ENCODE measurements at places on chromosomes 11 and 22. TPM values are rescaled to one million over a fixed set of nuclear protein-coding genes. Genes with fewer than 3 reads are reported as not detected.
A peak's percentile ranks its signal among the peaks of the same experiment; 100 is the strongest.

DNA sequence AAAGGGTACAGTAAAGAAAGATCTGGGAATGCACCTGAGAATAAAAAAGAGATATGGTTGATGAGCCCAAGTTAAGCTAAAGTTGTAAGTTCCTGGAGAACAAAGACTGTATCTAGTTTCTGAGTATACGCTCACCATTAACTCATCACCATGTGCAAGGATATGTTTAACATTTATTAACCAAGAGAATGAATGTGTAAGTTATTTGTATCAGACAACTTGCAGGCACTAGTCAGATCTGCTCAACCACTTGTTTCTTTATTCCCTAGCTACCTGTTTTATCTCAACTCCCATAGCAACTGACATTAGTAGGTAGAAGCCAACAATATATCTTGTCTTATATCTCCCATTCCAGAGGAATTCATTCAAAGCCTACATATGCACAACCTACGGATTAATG, 74.9 kb upstream of the KCNA4 start:
- no peak for DNase-seq
- no peaks in the 10 kb centered on the region for H3K36me3 ChIP-seq
- H3K27ac ChIP-seq = no peak overlapping the region
- H3K4me3 ChIP-seq = no peak overlapping the region
- 0 out of 2 replicates have a peak, but pooled peaks cover 3% of the 10 kb centered on the region for H3K27me3 ChIP-seq

DNA sequence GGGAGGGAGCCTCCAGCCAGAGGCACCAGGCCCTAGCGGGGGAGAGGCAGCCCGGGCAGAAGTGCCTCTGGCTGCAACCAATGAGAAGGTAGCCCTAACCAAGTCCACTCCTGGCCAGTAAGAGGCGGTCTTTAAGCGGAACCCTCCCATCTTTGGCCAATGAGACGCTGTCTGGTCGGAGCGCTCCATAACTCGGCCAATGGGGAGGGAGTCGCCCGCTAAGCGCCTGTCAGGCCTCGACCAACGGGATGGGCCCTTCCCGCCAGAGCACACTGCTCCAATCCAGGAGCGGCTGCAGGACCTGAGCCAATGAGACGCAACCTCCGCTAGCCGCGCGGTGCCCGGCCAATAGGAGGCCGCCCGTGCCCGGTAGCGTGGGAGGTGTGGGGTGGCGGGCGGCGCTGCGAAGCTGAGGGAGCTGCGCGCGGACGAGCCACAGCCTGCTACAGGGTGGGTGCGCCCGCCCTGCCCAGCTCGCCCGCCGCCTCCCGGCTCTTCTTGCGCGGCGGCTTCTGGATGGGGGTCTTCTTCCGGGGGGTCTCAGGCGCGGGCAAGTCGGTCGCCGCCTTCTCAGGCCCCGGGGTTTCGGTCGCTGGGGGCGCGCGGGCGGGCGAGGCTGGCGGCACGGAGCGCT, 12.6 kb downstream of the SCARF2 start:
- H3K27ac ChIP-seq = no peak overlapping the region
- H3K27me3 ChIP-seq = peaks cover 58% of the 10 kb centered on the region
- peaks cover 2% of the 10 kb centered on the region for H3K4me1 ChIP-seq

- no peaks in the 10 kb centered on the region for H3K36me3 ChIP-seq
- H3K4me1 ChIP-seq = peaks cover 9% of the 10 kb centered on the region
- no peak for DNase-seq
- no peaks in the 10 kb centered on the region for H3K27me3 ChIP-seq
- H3K27ac ChIP-seq = no peak overlapping the region
- no peak overlapping the region for H3K4me3 ChIP-seq
Measured at GRCh38 chr22:45881524-45881875, 95.5 kb downstream of the WNT7B start.

DNA sequence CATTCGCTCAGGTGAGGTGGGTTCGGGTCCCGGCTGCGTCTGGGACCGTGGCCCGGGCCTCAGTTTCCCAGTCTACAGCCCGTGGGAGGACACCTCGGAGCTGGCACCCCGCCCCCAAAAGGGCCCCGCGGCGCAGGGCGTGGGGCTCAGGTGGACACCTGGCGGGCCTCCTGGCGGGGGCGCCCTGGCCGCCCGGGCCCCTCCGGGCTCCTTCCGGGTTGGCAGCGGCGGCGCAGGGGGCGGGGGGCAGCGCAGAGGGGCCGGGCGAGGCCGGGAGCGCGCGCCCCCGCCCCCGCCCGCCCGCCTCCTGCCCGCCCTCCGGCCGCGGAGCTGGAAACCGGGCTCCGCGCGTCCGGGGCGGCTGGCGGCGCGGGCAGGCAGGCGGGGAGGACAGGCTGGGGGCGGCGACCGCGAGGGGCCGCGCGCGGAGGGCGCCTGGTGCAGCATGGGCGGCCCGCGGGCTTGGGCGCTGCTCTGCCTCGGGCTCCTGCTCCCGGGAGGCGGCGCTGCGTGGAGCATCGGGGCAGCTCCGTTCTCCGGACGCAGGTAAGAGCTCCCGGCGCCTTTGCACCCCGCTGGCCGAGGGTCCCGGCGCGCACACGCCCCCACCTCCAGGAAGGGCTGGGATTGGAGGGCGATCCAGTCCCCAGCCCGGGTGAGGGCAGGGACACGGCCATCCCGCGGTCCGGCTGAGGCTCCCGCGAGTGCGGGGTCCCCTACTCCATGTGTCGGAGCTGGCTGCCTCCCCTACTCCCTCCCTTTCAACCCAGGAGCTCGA, at the start of gene EMID1:
Gene EMID1, plus strand, starts transcription at position 303 of the 778 bp plus-strand sequence. Its CDS starts 143 bp downstream, at position 446.
- H3K4me3 ChIP-seq = peak within 1 kb of the TSS; percentile 78
- H3K4me1 ChIP-seq = peaks cover 14% of the 10 kb centered on the region
- H3K27me3 ChIP-seq = peaks cover 7% of the 10 kb centered on the region
- H3K27ac ChIP-seq = no peak within 1 kb of the TSS
- peak; percentile 67 for DNase-seq

DNA sequence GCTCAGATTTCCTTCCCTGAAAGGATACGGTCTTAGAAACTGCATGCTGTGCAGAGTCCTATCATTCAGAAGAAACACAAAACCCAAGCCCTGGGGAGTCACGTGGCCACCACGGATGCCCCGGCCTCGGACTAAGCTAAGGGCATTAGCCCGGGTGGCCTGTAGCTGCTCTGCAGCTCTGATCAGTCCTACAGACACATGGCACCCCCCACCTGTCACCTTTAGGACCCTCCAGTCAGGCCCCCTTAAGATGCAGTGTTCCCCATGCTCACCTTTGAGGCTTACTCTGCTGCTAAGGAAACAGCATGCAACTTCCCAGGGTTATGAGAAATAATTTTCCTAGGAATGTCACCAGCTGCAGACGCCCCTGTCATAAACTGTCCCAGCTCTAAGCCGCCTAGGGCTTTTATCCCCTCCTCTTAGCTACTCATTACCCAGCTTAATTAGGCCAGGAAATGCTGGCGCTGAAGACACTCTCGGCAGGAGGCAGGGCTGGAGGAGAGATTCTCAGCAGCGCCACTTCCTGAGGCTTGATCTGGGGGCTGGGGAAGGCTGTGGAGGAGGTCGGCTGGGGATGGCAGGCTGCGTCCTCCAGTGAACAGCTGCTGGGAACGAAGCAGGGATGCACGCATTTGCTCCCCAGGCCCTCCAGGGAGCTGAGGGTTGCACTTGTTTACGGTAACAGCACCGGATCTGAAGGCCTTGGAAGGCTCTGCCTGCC, 47.2 kb upstream of the ADA2 start:
- peak overlapping the region; percentile 44 for H3K4me3 ChIP-seq
- H3K36me3 ChIP-seq = no peaks in the 10 kb centered on the region
- H3K4me1 ChIP-seq = peaks cover 67% of the 10 kb centered on the region
- peak overlapping the region; percentile 99 for H3K27ac ChIP-seq

DNA sequence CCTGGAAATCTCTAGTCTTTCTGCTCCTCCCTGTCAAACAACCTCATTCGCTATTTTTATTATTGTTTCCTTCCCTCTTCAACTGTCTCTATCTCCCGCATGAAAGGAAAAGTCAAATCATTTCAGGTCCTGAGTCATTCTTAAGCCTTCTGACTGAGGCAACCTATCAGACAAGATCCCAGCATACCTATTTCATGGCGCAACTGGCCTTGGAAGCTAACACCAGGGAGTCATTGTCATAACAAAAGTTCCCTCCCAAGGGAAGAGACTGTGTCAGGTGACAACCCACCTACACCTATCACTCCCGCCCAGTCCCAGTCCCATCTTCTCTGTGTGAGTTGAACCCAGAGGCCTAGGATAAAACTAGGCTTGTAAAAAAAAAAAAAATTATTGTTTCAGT, 10.2 kb upstream of the ARHGAP42 start:
- H3K4me1 ChIP-seq = peaks cover 13% of the 10 kb centered on the region
- no peaks in the 10 kb centered on the region for H3K27me3 ChIP-seq
- H3K27ac ChIP-seq = peak overlapping the region; percentile 77
- no peaks in the 10 kb centered on the region for H3K36me3 ChIP-seq
- peak; percentile 95 for DNase-seq
- no peak overlapping the region for H3K4me3 ChIP-seq

DNA sequence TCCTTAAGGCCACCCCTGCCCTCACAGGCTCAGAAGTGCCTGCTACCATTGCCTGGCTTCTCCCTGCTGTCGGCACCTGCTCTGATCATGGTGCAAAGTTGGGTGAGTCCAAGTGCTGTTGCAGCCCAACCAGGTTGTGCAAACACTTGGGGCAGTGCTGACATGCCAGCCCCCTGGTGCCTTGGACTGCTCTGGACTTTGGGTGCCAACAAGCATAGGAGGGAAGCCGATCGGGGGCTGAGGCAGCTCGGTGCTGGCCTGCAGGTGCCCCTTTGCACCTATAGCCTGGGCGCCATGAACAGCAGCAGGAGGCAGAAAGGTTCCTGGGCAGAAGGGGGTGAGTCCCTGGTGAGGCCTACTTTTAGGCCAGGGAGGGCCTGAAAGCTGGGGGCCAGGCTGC, 113.0 kb downstream of the ARHGAP20 start:
- no peaks in the 10 kb centered on the region for H3K27me3 ChIP-seq
- H3K36me3 ChIP-seq = no peaks in the 10 kb centered on the region
- H3K4me1 ChIP-seq = no peaks in the 10 kb centered on the region
- no peak overlapping the region for H3K27ac ChIP-seq

- no peak overlapping the region for H3K4me3 ChIP-seq
- H3K27ac ChIP-seq = no peak overlapping the region
- H3K4me1 ChIP-seq = peaks cover 13% of the 10 kb centered on the region
- H3K27me3 ChIP-seq = no peaks in the 10 kb centered on the region
- H3K36me3 ChIP-seq = no peaks in the 10 kb centered on the region
Measured at GRCh38 chr11:19359221-19360000, 118.7 kb upstream of the E2F8 start.

Gene PLA2G3
- total RNA-seq = 34.5 TPM

Gene GAL3ST1
- total RNA-seq = 13.3 TPM

Gene HEPACAM
- 0.17 TPM for total RNA-seq

Gene TBC1D10A
- total RNA-seq = 6.0 TPM

Gene CLDN5
- total RNA-seq = 3.2 TPM

DNA sequence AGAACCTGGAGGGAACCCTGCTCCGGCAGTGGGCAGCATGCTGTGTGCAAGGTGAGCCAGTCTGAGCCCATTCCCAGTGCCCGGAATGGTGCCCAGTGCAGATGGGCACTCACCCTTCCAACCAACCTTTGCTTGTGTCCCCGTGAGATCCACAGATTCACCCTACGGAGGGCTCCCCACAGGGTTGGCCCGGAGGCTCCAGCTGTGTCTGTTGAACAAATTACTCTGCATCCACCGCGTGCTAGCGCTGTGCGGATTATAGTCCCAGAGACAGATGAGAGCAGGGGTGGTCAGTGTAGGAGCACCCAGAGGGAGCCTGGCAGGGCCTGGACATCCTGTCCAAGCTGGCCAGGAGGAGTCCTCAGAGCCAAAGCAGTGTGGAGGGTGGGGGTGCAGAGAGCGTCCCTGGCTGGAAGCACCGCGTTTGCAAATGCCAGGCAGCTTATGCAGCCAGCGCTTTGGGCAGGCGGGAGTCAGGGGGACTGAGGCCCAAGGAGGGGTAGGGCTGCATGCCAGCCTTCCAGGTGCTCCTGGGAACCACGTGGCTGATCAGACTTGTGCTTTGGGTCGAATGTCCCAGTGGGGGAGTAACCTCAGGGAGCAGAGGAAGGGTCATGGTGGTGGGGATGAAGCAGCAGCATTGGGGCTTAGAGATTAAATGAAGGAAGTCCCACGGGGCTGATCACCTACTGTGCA, 80.5 kb downstream of the KCNQ1 start:
- no peaks in the 10 kb centered on the region for H3K36me3 ChIP-seq
- no peak overlapping the region for H3K4me3 ChIP-seq
- no peaks in the 10 kb centered on the region for H3K27me3 ChIP-seq
- DNase-seq = no peak
- H3K4me1 ChIP-seq = no peaks in the 10 kb centered on the region

GRCh38 chr22:21051831-21052400, 6.2 kb downstream of the LRRC74B start:
- DNase-seq = peak; percentile 47
- H3K27ac ChIP-seq = 0 out of 2 replicates have a peak overlapping the region, but pooled peaks have one; percentile 52
- no peak overlapping the region for H3K4me3 ChIP-seq
- no peaks in the 10 kb centered on the region for H3K27me3 ChIP-seq
- H3K36me3 ChIP-seq = no peaks in the 10 kb centered on the region

- no peak for DNase-seq
- no peaks in the 10 kb centered on the region for H3K36me3 ChIP-seq
- H3K27me3 ChIP-seq = no peaks in the 10 kb centered on the region
- H3K4me3 ChIP-seq = no peak overlapping the region
- H3K4me1 ChIP-seq = peaks cover 22% of the 10 kb centered on the region
Measured at GRCh38 chr11:121892863-121893262, 223.2 kb downstream of the BLID start.

GRCh38 chr22:24997023-24997422, 44.5 kb downstream of the KIAA1671 start:
- H3K4me1 ChIP-seq = peaks cover 31% of the 10 kb centered on the region
- DNase-seq = peak; percentile 44
- no peaks in the 10 kb centered on the region for H3K27me3 ChIP-seq
- no peaks in the 10 kb centered on the region for H3K36me3 ChIP-seq
- no peak overlapping the region for H3K27ac ChIP-seq
- peak overlapping the region; percentile 27 for H3K4me3 ChIP-seq

Gene VPREB1
- not detected for total RNA-seq

DNA sequence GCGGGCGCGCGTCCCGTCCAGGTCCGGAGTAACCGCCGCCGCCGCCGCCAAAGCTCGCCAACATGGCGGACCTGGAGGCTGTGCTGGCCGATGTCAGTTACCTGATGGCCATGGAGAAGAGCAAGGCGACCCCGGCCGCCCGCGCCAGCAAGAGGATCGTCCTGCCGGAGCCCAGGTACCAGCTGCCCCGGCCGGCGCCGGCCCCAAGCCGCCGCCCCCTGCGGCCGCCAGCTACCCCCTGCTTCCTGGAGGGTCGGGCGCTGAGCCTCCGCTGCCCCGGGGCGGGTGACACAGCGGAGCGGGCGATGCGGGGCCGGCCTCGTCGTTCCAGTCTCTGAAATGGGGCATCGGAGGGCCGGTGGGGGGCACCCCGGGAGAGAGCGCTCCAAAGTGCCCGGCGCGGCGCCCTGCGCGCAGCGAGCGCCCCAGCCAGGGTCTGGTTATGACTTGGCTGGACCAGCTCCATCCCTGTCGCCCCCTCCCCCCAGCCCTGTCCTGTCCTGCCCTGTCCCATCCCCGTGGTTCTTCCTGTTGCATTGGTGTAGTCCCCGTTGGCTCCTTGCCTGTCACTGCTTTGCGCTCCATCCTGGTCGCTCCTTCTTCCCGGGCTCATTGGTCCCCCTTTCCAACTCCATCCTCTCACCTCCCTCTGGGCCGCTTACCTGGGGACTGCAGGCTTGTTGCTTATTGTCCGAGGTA, 653 bp downstream of the GRK3 start:
- peaks cover 17% of the 10 kb centered on the region for H3K27me3 ChIP-seq
- H3K27ac ChIP-seq = no peak overlapping the region
- H3K36me3 ChIP-seq = no peaks in the 10 kb centered on the region
- H3K4me3 ChIP-seq = peak overlapping the region; percentile 78

- no peak overlapping the region for H3K4me3 ChIP-seq
- DNase-seq = no peak
- no peaks in the 10 kb centered on the region for H3K36me3 ChIP-seq
- H3K4me1 ChIP-seq = peaks cover 8% of the 10 kb centered on the region
- no peak overlapping the region for H3K27ac ChIP-seq
Measured at GRCh38 chr11:35553021-35553420, 27.6 kb upstream of the PAMR1 start.

Data from GM23338 (cell line).